ENCODE measurements at places on chromosomes 12 and 14. TPM values are rescaled to one million over a fixed set of nuclear protein-coding genes. Genes with fewer than 3 reads are reported as not detected.

GRCh38 chr14:54348001-54348611, 48.7 kb upstream of the CDKN3 start:
- DNase-seq = no peak
- H3K27me3 ChIP-seq = no peaks in the 10 kb centered on the region
- no peaks in the 10 kb centered on the region for H3K36me3 ChIP-seq
- H3K27ac ChIP-seq = no peak overlapping the region

CHGA gene
- not detected for total RNA-seq

- H3K27ac ChIP-seq = peak overlapping the region; percentile 94
- H3K36me3 ChIP-seq = no peaks in the 10 kb centered on the region
- H3K4me1 ChIP-seq = peaks cover 4% of the 10 kb centered on the region
- DNase-seq = no peak
- no peak overlapping the region for H3K4me3 ChIP-seq
Observed at GRCh38 chr12:19988459-19988873, 379.9 kb upstream of the PDE3A start.

GRCh38 chr14:100078997-100079725, 13.9 kb downstream of the EVL start:
- H3K27me3 ChIP-seq = no peaks in the 10 kb centered on the region
- DNase-seq = no peak
- H3K4me1 ChIP-seq = no peaks in the 10 kb centered on the region
- no peak overlapping the region for H3K4me3 ChIP-seq

- H3K36me3 ChIP-seq = no peaks in the 10 kb centered on the region
- H3K4me3 ChIP-seq = no peak overlapping the region
- H3K4me1 ChIP-seq = no peaks in the 10 kb centered on the region
- H3K27me3 ChIP-seq = no peaks in the 10 kb centered on the region
Observed at GRCh38 chr12:123043536-123044001, 63.1 kb downstream of the ARL6IP4 start.

SYNDIG1L gene
- total RNA-seq = 0.94 TPM

DNA sequence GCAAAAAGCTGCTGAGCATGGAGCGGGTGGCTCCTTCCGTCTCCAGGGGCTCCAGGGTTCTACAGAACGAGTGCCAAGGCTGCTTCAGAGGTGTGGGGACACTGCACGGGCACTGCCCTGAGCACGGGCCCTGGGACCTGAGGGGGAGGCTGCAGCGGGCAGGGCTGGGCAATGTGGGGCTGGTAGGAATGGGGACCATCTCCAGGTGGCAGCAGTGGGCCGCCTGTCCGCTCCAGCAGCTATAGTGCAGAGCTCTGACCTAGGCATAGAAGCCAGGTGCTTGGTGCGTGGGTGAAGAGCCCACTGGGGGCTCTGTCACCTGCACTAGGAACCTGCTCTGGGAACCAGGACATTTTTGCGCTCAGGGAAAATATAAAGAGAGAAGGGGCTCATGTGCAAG, 22.3 kb downstream of the HDAC7 start:
- no peaks in the 10 kb centered on the region for H3K4me1 ChIP-seq
- no peaks in the 10 kb centered on the region for H3K36me3 ChIP-seq
- H3K4me3 ChIP-seq = no peak overlapping the region

GRCh38 chr12:56042843-56043242, 1.1 kb downstream of the RPS26 start:
- H3K4me1 ChIP-seq = peaks cover 3% of the 10 kb centered on the region
- peak overlapping the region; percentile 75 for H3K4me3 ChIP-seq
- peak overlapping the region; percentile 48 for H3K27ac ChIP-seq
- H3K27me3 ChIP-seq = no peaks in the 10 kb centered on the region

LRP1 gene
- 517 TPM for total RNA-seq

- H3K36me3 ChIP-seq = no peaks in the 10 kb centered on the region
- H3K27me3 ChIP-seq = no peaks in the 10 kb centered on the region
- H3K4me3 ChIP-seq = no peak overlapping the region
- no peaks in the 10 kb centered on the region for H3K4me1 ChIP-seq
- no peak for DNase-seq
- H3K27ac ChIP-seq = no peak overlapping the region
Observed at GRCh38 chr12:29395356-29395755, 14.4 kb upstream of the ERGIC2 start.

RIN3 gene
- 53.8 TPM for total RNA-seq

GRCh38 chr14:69260861-69261564, 1.1 kb downstream of the GALNT16 start:
- no peaks in the 10 kb centered on the region for H3K4me1 ChIP-seq
- H3K27ac ChIP-seq = no peak overlapping the region

ZDHHC22 gene
- total RNA-seq = not detected

DNA sequence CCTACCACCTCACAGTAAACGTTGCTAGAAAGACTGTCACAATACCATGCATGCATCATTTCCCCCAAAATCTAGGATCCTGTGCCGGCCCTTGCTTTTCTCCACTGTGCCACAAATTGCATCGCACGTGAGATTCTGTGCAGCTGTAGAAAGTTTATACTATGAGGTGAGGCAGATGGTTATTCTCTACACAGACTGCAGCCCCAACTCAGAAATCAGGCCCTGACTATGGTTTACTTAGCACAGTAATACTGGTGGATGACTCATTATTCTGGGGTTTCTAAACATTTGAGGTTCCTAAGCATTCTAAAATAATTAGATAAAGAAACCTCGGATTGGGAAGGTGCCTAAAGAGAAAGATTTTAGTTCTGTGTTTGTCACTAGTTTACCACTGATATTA, 163.8 kb upstream of the CCDC198 start:
- H3K4me1 ChIP-seq = no peaks in the 10 kb centered on the region
- no peak overlapping the region for H3K4me3 ChIP-seq
- H3K27me3 ChIP-seq = no peaks in the 10 kb centered on the region
- H3K27ac ChIP-seq = no peak overlapping the region

DNA sequence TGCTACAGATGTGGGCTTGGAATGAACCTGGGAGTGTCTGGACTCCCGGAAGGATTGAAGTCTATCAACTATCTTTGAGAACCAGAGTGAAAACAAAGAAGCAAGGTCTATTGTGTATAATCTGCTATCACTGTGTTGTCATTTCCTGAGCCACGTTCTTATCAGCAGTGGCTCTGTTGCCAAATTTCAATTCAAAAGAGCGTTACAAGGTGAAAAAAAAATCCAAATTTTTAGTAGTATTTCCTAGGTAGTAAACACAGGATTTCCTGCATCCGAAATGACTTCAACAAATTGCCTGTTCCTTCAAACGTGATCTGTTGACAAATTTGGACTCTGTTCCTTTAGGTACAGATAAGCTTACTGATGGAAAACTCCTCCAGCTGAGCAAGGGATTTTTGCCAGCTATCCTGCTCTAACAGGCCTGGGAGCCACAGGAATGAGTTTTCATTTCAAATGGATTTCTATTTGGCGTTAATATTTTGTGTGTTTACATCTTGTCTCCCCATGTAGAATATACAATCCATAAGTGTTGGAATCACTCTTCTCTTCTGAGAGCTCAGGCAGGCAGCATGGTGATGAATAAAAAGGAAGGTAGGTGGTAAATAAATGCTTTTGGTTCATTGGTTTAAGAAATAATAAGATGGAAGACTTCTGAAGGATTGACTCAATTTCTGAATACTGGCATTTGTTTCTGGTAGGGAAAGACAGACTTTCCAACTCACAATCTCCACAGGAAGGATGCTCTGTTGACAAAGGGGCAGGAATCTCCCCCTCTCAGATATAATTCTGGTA, 58.5 kb downstream of the GPR135 start:
- DNase-seq = no peak
- H3K36me3 ChIP-seq = no peaks in the 10 kb centered on the region
- H3K4me1 ChIP-seq = peaks cover 3% of the 10 kb centered on the region
- H3K27me3 ChIP-seq = no peaks in the 10 kb centered on the region
- no peak overlapping the region for H3K27ac ChIP-seq
- no peak overlapping the region for H3K4me3 ChIP-seq

- H3K36me3 ChIP-seq = no peaks in the 10 kb centered on the region
- H3K4me1 ChIP-seq = no peaks in the 10 kb centered on the region
- no peak for DNase-seq
- H3K4me3 ChIP-seq = no peak overlapping the region
- H3K27me3 ChIP-seq = no peaks in the 10 kb centered on the region
- no peak overlapping the region for H3K27ac ChIP-seq
Observed at GRCh38 chr12:22802883-22803630, 178.1 kb downstream of the ETNK1 start.

- no peak for DNase-seq
- H3K27ac ChIP-seq = no peak overlapping the region
- H3K36me3 ChIP-seq = no peaks in the 10 kb centered on the region
- no peaks in the 10 kb centered on the region for H3K4me1 ChIP-seq
- no peaks in the 10 kb centered on the region for H3K27me3 ChIP-seq
Observed at GRCh38 chr12:107167756-107168155, 74.4 kb upstream of the CRY1 start.

- no peak for DNase-seq
- H3K27ac ChIP-seq = no peak overlapping the region
- H3K36me3 ChIP-seq = no peaks in the 10 kb centered on the region
- H3K4me3 ChIP-seq = no peak overlapping the region
- no peaks in the 10 kb centered on the region for H3K4me1 ChIP-seq
Observed at GRCh38 chr14:87102811-87103378, 890.1 kb downstream of the GALC start.

DNA sequence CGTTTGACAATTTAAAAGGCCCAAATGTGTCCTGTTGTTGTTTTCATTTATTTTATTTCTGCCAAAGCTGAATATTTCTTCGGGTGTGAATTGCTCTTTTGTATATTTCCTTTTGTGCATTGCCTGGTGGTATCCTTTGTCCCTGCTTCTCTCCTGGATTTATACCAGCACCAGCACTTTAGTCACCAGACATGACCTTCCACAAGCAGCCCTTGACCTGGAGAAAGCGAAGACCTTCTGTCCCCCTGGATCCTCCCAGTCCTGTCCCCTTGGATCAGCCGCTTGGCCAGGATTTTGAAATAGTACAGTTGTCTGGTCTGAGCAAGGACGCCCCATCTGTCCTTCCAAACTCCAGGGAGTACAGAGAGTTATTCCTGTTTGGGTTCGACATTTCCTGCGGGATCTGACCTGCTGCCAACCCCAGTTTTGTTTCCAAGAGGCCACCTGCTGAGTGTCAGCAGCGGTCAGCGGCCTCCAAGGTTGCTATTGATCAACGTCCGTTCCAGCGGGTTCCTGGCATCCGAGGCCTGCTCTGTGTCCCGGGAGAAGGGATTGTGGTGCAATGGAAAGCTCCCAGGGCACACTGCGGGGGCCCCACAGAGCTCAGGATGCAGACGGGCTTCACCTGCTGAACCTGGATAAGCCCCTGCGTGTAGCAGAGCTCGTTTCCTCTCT, 45.1 kb upstream of the CHGA start:
- H3K4me3 ChIP-seq = no peak overlapping the region
- H3K27ac ChIP-seq = no peak overlapping the region
- no peaks in the 10 kb centered on the region for H3K36me3 ChIP-seq
- no peak for DNase-seq

APEX1 gene
- total RNA-seq = 66.0 TPM

DNA sequence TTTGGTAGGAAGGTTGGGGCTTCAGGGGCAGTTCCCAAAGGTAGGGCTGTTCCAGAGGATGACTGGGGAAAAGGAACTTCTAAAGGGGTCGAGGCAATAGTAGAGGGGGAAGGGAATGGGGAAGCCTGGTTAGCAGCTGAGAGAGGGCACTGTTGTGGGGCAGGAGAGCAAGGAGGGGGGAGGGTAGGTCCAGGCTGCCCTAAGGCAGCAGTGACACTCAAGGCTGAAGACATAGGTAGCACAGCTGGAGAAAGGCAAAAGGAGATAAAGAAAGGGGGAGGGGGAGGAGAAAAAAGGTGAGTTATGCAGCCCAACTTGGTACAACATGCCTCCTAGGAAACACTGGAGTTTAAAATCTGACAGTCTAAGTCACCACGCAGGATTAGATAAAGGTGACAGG, 3.9 kb downstream of the NACA start:
- no peaks in the 10 kb centered on the region for H3K27me3 ChIP-seq
- peaks cover 7% of the 10 kb centered on the region for H3K4me1 ChIP-seq
- no peak overlapping the region for H3K27ac ChIP-seq
- DNase-seq = no peak
- no peak overlapping the region for H3K4me3 ChIP-seq

CLEC4D gene
- 1.4 TPM for total RNA-seq

DNA sequence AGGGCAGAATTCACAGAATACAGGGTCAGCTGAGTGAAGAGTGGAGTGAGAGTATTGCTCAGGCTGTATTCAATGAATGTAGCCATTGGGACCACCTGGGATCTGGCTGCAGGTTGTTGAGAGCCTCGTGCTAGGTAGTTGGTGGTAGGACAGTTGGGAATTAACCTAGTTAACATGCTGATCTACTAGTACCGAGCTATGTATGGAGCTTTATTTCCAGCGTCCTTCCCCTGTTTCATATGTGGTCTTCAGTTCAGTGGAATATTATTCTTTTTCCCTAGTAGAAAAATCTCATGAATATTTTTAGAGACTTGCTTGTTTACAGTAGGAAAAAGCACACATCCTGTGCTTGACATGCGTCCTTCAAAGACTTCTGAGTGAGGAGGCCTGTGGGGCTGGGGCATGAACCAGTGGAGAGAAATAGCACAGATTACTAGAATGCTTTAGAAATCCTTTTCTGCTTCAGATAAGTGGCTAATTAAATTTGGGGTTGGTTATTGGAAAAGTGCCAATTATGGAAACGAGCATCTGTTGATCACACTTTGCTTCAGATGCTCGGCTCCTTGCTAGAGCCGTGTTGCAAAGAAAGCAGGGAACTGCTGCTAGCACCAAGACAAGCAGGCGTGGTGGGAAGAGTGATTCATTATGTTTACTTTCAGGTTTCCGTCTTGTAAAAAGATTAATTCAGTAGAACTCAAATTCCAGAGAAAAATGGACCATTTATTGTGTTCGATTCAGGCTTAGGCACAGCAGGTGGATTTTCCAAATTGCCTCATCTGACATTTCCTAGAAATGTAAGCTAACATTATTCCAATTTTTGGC, 53.6 kb downstream of the ARF6 start:
- DNase-seq = no peak
- H3K4me3 ChIP-seq = no peak overlapping the region
- no peaks in the 10 kb centered on the region for H3K4me1 ChIP-seq

GRCh38 chr12:56387152-56387736, 24.6 kb upstream of the APOF start:
- no peaks in the 10 kb centered on the region for H3K36me3 ChIP-seq
- no peaks in the 10 kb centered on the region for H3K27me3 ChIP-seq
- DNase-seq = no peak
- no peak overlapping the region for H3K4me3 ChIP-seq
- H3K4me1 ChIP-seq = no peaks in the 10 kb centered on the region

GRCh38 chr14:96493178-96493577, 9.0 kb upstream of the PAPOLA start:
- no peak for DNase-seq
- H3K36me3 ChIP-seq = no peaks in the 10 kb centered on the region
- H3K4me1 ChIP-seq = no peaks in the 10 kb centered on the region
- H3K27ac ChIP-seq = no peak overlapping the region
- peaks cover 1% of the 10 kb centered on the region for H3K27me3 ChIP-seq
- no peak overlapping the region for H3K4me3 ChIP-seq

All from aorta (tissue), 5 donors.